ENCODE measurements at places on chromosomes 7 and 10. TPM values are rescaled to one million over a fixed set of nuclear protein-coding genes. Genes with fewer than 3 reads are reported as not detected.

GRCh38 chr7:158378978-158379377 lies 208.6 kb downstream of the PTPRN2 start:
- DNase-seq = no peak

DNA sequence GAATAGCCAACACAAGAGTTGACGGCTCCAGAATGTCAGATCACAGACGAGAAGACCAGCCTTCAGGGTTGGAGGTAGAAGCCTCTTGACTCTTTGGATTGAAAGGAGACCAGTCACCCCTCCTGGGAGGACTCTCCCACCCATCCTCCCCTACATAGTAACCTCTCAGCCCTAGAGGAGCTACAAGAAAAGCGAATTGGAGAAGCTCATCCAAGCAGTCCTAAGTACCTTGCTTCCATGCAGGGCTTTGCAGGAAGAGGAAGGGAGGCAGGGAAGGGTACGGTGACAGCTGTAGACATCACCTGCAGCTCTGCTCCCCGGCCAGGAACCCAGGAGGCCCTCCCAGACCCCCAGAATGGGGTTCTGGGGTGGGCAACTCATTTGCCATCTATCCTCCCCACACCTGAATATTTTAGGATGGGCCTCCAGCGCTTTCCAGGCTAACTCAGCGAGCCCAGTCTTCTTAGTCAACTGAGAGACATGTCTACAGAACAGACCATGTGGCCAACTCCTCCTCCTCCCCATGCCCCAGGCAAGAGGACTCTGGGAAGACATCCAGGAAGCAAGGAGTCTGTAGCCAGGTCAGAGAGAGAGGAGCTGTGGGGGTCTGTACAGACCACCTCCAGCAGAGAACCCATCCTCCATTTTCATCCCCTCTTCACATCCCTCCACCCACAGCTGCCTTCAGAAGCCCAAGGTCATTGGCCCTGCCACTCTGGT lies 55.6 kb upstream of the LBX1 start:
- DNase-seq = no peak

DNA sequence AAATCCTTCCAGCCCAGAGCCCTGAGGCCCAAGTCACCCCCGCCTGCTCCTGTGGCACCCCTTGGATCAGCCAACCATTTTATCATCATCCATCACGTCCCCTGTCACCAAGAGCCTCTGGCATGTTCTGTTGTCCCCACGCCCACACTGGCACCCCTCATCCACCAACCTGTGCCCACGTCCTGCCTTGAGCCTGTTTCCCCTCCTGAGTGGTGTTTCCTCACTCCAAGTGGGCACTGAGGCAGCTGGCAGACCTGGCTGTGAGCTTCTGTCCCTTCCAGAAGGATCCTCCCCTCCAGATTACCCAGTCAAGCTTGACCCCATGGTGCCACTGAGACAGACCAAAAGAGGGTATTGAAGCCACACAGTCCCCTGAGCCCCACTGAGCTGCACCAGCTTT lies 71.4 kb upstream of the ANTXRL start:
- DNase-seq = no peak

GRCh38 chr7:138863931-138864330 lies 65.9 kb upstream of the ATP6V0A4 start:
- DNase-seq = no peak

DNA sequence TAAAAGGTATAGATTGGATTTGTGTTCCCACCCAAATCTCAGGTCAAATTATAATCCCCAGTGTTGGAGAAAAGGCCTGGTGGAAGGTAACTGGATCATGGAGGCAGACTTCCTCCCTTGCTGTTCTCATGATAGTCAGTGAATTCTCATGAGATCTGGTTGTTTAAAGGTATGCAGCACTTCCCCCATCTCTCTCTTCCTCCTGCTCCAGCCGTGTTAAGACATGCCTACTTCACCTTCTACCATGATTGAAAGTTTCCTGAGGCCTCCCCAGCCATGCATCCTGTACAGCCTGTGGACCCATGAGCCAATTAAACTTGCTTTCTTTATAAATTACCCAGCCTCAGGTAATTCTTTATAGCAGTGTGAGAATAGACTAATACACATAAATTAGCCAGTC lies 39.1 kb downstream of the HTR7 start:
- no peak for DNase-seq

GRCh38 chr7:109694149-109695071 lies 1124.7 kb downstream of the DNAJB9 start:
- DNase-seq = no peak

GRCh38 chr10:124266468-124267230 lies 152.1 kb downstream of the OAT start:
- no peak for DNase-seq

- DNase-seq = no peak
These were observed 78.0 kb downstream of the ARL5B start for GRCh38 chr10:18737236-18737635.

DNA sequence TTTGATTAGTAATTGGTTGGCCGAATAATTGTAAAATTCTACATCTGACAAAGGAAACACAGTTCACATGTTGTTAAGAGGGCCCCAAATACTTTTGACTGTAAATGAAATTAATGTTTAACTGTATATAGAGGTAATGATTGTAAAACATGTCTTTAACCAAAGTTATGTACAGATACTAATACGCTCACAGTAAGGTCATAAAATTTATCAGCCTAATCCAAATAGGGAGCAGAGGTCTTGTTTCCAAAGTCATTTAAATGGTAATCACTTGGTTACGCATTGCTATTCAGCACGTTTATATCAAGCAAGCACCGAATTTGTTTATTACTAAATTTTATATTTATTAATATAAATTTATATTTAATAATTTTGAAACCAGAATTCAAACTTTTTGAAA lies 1.4 kb downstream of the PHYHIPL start:
- DNase-seq = no peak

GRCh38 chr7:28077616-28078015 lies 103.0 kb downstream of the JAZF1 start:
- DNase-seq = no peak

DNA sequence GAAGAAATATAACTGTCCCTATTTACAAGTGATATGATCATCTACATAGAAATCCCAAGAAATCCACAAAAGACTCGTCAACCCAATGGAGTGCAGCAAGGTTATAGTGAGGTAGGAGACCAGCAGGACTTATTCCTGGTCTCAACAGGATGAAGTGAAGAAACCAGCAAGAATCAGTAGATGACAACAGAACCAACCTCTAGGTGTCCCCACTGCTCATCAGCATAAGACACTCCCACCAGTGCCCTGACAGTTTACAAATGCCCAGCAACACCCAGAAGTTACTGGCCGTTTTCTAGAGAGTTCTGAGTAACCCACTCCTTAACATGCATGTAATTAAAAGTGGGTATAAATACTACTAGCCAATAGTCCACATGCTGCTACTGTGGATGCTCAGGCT lies 470.5 kb upstream of the LRRTM3 start:
- no peak for DNase-seq

DNA sequence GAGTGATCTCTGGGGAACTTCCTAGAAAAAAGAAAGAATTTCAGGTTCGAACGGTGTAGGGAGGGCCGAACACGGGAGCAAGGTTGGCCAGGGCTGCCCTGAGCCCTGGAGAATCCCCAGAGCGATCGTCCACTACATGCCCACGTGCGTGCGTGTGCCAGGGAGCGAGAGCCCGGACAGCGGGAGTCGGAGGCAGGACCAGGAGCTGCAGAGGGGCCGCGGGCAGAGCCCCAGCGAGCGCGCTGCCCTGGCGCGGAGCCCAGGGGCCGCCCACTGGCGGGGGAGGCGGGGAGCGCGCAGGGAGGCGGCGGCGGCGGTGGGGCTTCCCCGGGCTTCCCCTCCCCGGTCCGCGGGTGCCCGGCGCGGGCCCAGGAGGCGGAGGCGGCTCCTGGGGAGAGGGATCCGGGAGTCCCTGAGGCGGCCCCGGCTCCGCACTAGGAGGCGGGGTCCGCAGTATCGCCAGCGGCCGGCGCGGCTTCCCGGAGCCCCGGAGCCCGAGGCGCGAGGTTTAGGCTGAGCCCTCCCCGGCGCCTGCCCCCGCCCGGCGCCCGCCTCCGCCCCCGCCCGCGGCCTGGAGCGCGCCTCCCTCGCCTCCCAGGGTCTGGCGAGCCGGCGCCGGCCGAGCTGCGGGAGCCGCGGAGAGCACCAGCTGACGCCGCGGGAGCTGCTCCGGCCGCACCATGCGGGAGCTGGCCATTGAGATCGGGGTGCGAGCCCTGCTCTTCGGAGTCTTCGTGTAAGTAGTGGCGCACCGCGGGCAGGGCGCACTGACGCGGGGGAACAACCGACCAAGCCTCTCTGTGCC lies at the start of gene PLPP4:
TSS of gene PLPP4 (plus strand) at position 602 of the 805 bp plus-strand sequence. CDS start at position 681, 79 bp downstream.
- DNase-seq = peak; percentile 49

- DNase-seq = no peak
These were observed 120.5 kb downstream of the UBE2H start for GRCh38 chr7:129832282-129832681.

- no peak for DNase-seq
These were observed 6.4 kb upstream of the MMP21 start for GRCh38 chr10:125782054-125782453.

DNA sequence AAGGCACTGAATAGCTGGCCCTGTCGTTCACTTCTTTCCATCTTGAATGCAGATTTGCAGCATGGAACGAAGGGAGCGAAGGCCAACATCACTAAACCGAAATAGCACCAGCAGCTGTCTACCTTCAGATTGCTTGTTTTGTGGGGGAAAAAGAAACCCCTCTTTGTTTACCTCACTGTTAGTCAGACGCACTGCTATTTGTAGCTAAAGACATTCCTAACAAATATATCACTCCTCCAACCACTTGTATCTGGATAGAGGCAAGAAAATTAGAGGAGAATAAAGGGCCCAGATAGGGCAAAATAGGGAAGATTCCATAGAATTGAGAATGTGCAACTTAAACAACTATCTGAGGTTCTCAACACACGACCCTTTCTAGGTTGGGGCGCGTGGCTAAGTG lies 26.5 kb downstream of the ANK3 start:
- no peak for DNase-seq

MAP3K8 gene
- total RNA-seq = 20.9 TPM

EBLN1 gene
- total RNA-seq = not detected

POT1 gene
- 31.0 TPM for total RNA-seq

KCND2 gene
- total RNA-seq = not detected

PLXDC2 gene
- total RNA-seq = not detected

RADIL gene
- 0.26 TPM for total RNA-seq

MSMB gene
- total RNA-seq = not detected

MMP21 gene
- total RNA-seq = not detected

LRIT1 gene
- total RNA-seq = not detected

TUBAL3 gene
- total RNA-seq = 0.14 TPM

UCMA gene
- total RNA-seq = not detected

LRRC61 gene
- 27.5 TPM for total RNA-seq
